ENCODE measurements at places on chromosomes 16 and 17.

DNA sequence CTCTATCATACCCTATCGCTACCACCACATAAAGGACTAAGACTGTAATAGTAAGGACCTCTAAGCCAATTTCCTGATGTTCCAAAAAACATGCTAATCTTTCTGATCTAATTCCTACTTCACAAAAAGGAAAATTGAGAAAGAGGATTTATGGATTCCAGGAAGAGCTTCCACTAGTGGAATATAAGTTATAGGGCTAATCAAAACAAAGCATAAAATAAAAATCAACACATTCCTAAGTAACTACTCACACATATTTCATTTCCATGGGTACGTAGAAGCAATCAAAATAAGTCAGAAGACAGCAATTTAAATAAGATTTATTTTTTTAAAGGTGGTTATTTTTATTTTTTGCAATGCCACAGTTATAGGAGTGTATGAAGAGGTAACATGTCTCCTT is 12.4 kb downstream of the CCDC43 start:
- no peak for DNase-seq

GRCh38 chr17:67095803-67096202 is 51.4 kb downstream of the CACNG1 start:
- DNase-seq = no peak

DNA sequence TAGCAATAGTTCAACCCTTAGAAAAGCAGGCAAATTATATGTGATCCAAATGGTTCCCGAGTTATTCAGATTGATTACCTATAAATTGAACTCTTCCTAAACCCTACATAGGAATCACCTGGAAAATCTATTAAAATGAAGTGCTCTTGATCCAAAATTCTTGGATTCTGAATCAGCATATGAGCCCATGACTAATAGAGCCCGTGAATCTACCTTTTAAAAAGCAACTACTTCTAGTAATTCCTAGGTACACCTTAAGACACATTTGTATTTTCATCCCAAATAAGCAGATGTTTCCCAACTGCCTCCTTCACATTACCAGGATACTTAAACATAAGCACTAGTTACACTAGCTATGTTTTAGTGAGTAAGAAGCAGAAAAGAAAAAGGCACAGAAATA is 1171.0 kb upstream of the GOT2 start:
- DNase-seq = no peak

- DNase-seq = no peak
Measured at GRCh38 chr16:87143661-87144121, 173.5 kb downstream of the C16orf95 start.

GRCh38 chr16:6446370-6446769 is 886.3 kb upstream of the RBFOX1 start:
- DNase-seq = no peak

DNA sequence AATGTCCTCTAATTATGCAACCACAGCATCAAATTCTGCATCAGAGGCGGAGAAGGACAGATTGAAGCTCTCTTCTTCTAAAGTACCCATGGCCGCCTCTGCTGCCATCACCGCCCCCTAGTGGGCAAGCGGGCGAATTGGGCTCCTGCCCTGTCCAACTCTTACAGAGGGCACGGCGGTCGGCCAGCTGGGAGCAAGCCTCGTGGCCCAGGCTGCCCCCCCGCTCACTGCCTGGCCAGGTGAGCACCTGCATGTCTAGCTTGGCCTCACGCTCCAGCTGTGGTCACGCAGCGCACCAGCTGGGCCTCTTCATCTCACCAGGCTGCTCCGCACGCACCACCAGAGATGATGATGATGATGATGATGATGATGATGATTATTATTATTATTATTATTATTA is 146.1 kb upstream of the TOM1L1 start:
- no peak for DNase-seq

DNA sequence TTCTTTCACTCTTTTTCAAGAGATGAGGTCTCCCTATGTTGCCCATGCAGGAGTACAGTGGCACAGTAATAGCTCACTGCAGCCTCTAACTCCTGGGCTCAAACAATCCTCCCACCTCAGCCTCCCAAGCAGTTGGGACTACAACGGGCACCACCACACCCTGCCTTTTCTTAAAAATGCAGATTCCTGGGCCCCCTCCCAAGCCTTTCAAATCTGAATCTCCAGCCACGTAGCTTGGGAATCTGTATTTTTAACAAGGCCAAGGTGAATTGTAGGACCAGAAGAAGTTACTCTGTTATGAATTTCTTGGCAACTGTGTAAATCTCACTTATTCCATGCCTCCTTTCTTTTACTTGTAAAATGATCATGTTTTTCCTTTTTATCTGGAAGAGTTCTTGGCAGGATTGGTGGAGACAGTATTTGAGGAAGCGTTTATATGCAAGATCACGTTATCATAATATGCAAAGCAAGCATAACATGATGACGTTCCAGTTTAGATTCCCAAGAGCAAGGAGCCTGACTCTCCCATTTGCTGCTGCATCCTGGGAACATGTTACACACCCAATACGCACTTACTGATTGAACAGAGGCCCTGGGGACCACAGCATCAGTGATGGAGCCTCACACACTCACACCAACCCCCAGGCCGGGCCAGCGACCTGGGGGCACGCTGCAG is 44.5 kb downstream of the LITAF start:
- no peak for DNase-seq

- DNase-seq = no peak
Measured at GRCh38 chr17:58757162-58757613, 1.5 kb downstream of the PPM1E start.

DNA sequence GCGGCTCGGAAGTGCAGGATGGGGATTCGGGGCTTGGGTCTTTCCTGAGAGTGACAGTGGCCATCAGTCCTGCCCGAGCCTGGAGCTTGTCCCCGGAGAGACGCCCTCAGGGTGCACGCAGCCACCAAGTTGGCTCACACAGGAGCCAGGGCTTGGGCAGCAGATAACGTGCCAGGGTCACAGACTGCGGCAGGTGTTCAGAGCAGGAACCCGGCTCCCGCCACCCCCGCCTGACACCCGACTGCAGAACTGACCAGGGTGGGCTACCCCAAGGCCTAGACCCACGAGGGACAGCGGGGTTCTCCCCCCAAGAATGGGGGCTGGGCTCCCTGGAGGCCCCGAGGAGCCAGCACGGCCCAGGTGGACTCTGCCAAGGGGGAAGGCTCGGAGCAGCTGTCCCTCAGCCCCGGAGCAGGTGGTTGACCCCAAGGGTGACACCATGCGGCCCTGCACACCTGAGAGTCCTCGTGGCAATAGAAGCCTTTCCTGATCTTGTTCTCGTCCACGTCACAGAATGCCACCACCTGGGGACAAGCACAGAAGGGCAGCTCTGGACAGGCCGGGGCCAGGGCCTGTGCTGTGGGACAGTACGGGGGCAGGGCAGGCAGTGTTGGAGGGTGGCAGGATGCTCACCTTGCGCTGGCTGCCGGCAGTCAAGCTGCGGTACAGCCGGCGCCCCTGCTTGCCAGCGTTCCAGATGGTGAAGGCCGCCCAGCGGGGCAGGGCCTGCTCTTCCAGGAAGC is 117.1 kb upstream of the ZNF750 start:
- no peak for DNase-seq

- no peak for DNase-seq
Measured at GRCh38 chr17:28416703-28417311, 10.8 kb upstream of the SLC46A1 start.

DNA sequence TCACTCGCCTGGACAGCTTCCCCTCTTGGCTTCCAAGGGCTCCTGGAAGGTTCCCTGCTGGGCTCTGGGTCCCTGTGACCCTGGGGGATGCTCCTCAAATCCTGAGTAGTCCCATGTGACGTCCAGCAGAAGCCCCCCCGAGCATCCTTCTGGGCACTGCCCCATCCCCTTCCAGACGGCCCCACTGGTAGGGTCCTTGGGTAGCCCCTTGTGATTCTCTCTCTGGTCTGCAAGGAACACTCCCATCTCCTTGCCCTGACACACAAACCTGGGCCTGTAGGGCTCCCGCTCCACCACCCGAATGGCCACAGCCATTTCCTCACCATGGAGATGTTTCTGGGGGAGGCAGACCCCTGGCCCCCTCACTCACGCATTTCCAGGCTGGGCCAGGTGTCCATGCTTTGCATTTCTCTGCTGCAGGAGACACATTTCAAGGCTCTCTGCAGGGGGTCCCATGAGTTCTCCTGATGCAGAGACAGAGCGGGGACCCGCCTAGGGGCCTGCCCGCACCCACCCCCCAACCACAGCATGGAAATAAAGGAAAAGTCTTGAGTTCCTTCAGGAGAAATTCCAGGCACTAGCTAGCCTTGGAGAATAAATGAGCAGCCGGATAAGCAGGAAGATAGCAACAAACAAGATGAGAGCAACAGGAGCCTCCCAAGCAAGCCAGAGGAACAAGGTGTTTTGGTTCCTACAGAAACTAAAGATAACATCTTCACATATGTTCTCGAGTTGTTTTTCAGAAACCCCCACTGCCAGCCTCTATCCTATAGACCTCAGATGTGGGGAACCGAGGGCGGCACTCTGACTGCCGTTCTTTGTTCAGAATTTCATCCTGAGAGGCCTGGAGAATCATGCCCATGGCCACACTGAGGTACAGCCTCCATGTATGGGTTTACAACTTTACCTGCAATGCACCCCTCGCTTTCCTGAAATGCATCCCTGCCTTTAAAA is 128.8 kb downstream of the MGAT5B start:
- no peak for DNase-seq

GRCh38 chr17:75591722-75592302 is 4.2 kb downstream of the MYO15B start:
- DNase-seq = no peak

DNA sequence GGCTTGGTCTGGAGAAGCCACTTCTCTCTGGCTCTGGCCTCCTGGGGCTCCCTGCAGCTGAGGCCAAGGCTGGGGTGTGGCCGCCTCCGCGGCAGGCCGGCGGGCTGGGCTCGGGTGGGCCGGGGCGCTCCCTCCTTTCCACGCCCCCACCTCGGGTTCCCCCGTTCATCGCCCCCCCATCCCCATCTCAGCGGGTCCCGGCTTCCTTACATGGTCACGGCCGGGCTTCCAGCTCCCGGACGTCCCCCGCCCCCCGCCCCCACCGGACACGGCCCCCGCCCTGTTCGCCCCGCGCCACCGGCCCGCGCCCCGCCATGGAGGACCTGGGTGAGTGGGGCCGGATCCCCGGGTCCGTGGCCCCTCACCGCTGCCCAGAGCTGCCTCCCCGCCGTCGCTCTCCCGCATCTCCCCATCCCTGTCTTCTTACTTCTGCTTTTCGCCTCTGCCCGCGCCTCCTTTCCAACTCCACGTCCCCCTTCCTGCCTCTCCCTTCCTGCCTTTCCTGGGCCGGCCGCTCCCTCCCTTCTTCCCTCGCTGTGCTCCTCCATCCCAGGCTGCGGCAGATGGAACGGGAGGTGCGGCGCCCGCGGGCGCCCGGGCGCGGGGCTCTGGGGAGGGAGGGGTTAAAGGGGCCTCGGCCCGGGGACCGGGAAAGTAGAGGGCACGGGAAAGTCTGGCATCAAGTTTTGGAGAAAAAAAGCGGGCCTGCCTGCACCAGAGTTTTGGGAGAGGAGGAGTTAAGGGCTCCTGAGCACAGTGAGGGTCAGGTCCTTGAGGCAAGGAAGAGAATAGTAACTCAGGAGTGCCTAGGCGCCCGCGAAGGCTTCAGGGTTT is at the start of gene TGFB1I1:
TSS of gene TGFB1I1 (plus strand) at position 278 of the 834 bp plus-strand sequence. CDS start at position 315, 37 bp downstream.
- DNase-seq = no peak

DNA sequence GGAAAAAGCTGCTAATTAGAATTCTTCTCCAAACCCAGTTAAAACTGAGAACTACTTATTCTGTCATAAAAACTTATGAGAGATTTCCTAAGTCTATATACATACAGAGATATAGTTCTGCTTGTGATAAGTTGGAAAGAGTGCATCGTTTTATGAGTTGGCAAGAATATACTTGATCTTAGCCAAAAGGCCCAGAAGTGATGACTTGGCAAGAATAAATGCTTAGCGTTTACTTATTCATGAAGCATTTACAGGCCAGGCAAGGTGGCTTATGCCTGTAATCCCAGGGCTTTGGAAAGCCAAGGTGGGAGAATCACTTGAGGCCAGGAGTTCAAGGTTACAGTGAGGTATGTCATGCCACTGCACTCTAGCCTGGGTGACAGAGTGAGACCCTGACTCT is 81.7 kb downstream of the CYB561 start:
- DNase-seq = no peak

DNA sequence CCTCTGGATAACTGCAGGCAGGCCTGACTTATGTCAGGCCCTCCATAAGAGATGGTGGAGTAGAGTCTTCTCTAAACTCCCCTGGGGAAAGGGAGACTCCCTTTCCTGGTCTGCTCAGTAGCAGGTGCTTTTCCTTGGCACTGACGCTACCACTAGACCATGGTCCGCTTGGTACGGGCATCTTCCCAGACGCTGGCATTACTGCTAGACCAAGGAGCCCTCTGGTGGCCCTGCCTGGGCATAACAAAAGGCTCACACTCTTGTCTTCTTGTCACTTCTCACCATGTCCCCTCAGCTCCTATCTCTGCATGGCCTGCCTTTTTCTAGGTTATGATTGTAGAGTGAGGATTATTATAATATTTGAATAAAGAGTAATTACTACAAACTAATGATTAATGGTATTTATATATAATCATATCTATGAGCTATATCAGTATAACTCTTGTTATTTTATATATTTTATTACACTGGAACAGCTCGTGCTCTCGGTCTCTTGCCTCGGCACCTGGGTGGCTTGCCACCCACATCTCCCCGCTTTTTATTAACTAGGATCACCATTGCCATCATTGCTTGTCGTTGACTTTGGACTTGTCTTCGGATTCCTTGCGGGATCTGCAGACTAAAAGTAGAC is 59.8 kb upstream of the ARL4D start:
- DNase-seq = no peak

GRCh38 chr16:58462499-58462996 is 37.4 kb upstream of the NDRG4 start:
- no peak for DNase-seq

GRCh38 chr16:2089706-2090480 is 42.1 kb downstream of the TSC2 start:
- no peak for DNase-seq

GRCh38 chr17:49511810-49512209 is 16.7 kb downstream of the NGFR start:
- no peak for DNase-seq

DNA sequence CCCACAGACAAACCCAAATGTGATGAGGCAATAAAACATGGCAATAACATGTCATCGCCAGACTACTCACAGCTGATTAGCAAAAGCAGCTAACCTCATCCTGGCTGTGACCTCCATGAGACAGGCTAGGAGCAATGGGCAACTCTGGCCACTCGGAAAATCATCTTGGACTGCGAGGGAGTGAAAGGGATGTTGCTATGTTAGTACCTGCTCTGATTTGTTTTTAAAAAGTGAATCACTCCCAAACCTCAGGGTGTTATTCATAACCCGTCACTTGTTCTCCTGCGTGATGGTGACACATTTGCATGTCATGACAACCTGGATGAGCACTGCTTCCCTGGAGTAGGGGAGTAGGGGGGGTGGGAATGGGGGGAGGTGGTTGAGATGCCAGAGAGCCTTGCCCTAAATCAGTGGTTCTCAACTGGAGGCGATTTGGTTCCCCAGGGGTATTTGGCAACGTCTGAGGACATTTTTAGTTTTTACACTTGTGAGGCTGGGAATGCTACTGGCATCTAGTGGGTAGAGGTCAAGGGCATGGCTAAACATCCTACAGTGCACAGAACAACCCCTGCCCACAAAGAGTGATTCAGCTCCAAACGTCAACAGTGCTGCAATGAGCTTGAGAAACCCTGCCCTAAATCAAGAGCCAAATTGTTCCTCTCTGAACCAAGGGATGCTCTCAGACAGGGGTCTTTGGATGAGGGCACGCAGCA is 241.7 kb downstream of the SOX9 start:
- no peak for DNase-seq

Measured in stimulated activated CD4-positive, alpha-beta T cell treated with anti-CD3 and anti-CD28 coated beads, TNF-alpha, amount 100 ng/mL, for 4 hours (primary cell).